ENCODE measurements at places on chromosomes 2 and 18. TPM values are rescaled to one million over a fixed set of nuclear protein-coding genes. Genes with fewer than 3 reads are reported as not detected.

Gene SLC38A11
- polyA plus RNA-seq, result 2.5 TPM

DNA sequence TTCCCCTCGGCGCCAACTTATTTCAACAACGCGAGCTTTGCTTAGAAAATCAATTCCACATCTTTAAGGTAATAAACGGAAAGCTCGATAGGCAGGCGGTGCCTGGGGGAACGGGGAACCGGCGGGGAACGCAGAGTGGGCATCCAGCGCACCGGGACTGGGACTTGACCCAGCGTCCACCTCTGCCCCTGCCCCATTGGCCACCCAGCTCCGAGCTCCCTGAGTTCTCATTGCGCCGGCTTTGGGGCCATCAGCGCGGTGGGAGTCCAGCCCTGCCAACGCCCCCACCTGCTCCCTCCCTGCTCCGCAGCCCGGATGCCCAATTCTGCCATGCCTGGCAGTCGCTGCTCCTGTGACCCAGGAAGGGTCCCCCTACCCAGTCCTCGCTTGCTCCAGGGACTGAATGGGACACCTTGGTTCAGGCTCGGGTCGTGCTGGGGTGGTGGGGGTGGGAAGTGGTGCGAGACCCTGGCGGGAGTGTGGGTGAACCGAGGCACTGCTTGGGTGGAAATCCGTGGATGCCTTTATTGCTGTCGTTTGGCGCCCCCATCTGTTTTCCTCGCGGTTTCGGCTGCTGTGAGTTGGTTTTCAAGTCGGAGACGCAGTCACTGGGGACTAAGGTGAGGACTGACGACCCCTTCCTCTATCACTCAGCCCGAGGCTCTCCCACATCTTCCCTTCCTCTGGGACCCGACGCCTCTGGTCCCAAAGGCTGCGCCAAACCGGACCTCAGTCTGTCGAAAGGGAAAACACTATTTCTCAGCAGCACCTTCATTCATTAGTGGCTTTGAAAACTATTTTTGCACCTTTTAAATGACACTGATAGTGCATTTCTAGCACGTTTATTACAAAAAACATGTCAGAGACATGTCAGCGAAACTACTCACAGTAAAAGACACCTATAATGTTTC lies 2.4 kb upstream of the EVX2 start:
- no peak overlapping the region for H3K4me3 ChIP-seq
- peaks cover 7% of the 10 kb centered on the region for H3K27me3 ChIP-seq

DNA sequence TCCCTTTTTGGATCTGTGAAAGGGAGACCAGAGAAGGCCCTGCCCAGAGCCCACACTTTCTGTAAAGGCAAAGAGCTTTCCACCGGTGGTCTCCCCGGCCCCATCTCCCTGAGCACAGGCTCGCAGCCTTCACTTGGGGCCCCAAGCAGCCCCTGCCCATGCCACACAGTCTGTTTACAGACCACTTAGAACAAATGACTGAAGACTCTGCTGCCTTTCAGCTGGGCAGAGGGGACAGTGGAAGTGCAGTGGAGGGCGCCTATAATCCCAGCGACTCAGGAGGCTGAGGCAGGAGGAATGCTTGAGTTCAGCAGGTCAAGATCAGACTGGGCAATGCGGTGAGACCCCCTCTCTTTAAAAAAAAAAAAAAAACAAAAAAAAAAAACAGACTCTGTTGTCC lies 28.9 kb downstream of the SERTAD2 start:
- DNase-seq, result no peak
- H3K27me3 ChIP-seq, result no peaks in the 10 kb centered on the region
- no peaks in the 10 kb centered on the region for H3K36me3 ChIP-seq
- H3K27ac ChIP-seq, result no peak overlapping the region

Gene CIB4
- not detected for polyA plus RNA-seq

- H3K36me3 ChIP-seq, result no peaks in the 10 kb centered on the region
- no peak overlapping the region for H3K4me3 ChIP-seq
- no peaks in the 10 kb centered on the region for H3K27me3 ChIP-seq
- no peak for DNase-seq
- no peaks in the 10 kb centered on the region for H3K4me1 ChIP-seq
Observed at GRCh38 chr2:53655256-53655655, 112.3 kb upstream of the CHAC2 start.

GRCh38 chr2:199329466-199329865 lies 128.3 kb downstream of the SATB2 start:
- no peak overlapping the region for H3K4me3 ChIP-seq
- no peak for DNase-seq
- H3K27ac ChIP-seq, result no peak overlapping the region

DNA sequence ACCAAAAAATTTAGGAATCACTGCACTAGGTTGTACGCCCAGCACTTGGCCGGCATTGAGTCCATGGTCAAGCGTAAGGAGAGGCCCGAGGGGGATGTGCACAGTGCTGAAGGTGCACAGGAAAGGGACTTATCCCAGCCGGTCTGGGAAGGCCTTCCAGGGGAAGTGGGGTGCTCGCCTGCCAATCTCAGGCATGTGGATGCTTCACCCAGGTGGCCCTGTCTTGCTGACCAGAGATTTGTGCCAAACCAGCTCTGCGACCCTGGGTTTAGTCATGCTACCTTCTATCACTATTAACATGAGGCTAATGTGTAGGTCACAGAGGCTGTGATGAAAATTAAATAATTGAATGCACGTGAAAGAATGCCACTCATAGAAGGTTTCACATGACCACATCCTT lies 1.7 kb upstream of the ITM2C start:
- no peak overlapping the region for H3K4me3 ChIP-seq
- H3K27me3 ChIP-seq, result no peaks in the 10 kb centered on the region
- DNase-seq, result no peak
- no peak overlapping the region for H3K27ac ChIP-seq
- peaks cover 14% of the 10 kb centered on the region for H3K4me1 ChIP-seq

DNA sequence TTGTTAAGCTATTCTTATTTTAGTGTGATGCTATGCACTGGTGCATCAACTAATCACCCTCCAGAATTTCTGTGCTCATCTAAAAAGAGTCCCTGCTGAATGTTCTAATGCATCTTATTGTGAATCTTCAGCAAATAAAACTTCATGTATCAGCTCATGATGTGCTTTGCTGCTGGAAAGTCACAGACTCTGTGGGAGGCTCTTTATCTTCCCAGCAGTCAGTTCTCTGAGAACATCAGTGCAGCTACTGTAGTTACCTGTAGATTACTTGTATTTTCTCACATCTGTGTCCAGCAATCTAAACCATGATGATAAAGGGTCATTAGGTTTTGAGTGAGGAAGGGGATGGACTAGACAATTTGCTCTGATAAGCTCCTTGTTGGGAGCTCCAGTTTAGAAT lies 141.6 kb upstream of the SP3 start:
- no peak for DNase-seq
- no peaks in the 10 kb centered on the region for H3K36me3 ChIP-seq
- H3K27ac ChIP-seq, result no peak overlapping the region
- no peak overlapping the region for H3K4me3 ChIP-seq

DNA sequence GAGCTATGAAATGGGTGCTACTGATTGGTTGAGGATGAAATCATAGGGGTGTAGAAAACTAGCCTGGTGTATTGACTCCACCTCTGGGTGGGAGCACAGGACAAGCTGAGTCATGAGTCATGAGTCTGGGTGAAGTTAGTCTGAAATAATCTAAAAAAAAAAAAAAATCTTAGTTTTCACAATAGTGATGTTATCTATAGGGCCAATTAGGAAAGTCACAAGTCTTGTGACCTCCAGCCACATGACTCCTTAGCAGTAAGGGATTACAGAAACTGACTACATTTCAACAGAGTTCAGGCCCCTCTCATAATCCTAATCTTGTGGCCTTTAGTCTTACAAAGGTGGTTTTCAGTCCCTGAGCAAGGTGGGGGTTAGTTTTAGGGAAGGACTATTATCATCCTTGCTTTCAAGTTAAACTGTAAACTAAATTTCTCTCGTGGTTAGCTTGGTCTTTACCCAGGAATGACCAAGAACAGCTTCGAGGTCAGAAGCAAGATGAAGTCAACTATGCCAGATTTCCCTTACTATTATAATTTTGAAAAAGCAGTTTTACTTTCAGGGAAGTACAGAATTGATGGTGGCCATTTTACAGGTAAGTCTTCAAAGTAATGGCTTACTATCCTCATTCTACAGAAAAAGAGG lies 338.0 kb upstream of the GYPC start:
- no peaks in the 10 kb centered on the region for H3K27me3 ChIP-seq
- H3K4me1 ChIP-seq, result no peaks in the 10 kb centered on the region
- no peak overlapping the region for H3K4me3 ChIP-seq
- no peak for DNase-seq
- H3K27ac ChIP-seq, result no peak overlapping the region

Gene NOSTRIN
- polyA plus RNA-seq, result 67.3 TPM

GRCh38 chr18:44693030-44693784 lies 12.5 kb downstream of the SETBP1 start:
- no peaks in the 10 kb centered on the region for H3K27me3 ChIP-seq
- H3K4me1 ChIP-seq, result peaks cover 15% of the 10 kb centered on the region
- no peak for DNase-seq
- no peak overlapping the region for H3K4me3 ChIP-seq

Measured in pancreas (tissue), 10 donors.